ENCODE measurements at places on chromosomes 2 and 18. TPM values are rescaled to one million over a fixed set of nuclear protein-coding genes. Genes with fewer than 3 reads are reported as not detected.

HRH4 gene
- 0.43 TPM for total RNA-seq

WNT10A gene
- 7.7 TPM for total RNA-seq

DNA sequence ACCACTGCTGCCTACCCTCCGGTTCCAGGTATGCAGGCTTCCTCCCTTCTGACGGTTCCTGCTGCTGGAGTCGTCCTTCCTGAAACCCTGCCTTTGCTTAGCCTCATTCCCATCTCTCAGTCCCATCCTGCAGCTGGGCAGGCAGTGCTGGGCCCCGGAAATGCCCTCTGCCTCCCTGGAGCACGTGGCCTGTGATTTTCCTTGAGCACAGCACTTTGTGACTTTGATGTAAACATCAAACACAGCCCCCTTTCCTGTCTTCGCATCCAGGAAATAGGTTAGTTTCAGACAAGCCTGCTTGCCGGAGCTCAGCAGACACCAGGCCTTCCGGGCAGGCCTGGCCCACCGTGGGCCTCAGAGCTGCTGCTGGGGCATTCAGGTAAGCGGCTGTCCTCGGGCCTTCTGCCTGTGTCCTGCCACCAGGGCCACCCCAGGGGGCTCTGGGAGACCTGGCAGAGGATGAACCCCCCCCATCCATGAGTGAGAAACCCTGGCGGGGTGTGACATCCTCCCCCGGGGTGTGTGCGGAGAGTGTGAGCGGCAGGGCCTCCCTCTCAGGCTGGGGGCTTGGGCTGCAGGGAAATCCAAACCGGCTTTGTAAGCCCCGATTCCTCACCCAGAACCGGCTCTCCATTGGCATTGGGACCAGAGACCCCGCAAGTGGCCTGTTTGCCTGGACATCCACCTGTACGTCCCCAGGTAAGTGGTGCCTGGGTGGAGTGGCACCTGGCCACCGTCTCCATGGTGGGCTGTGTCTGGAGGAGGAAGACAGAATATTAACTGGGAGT, at the start of gene ZAP70:
ZAP70 (plus strand) TSS at position 281 of the 788 bp plus-strand sequence. CDS start 10,461 bp downstream, outside the sequence.
- peak; percentile 56 for DNase-seq

GRCh38 chr2:30505500-30506180, 58.6 kb downstream of the LCLAT1 start:
- no peak for DNase-seq

DNA sequence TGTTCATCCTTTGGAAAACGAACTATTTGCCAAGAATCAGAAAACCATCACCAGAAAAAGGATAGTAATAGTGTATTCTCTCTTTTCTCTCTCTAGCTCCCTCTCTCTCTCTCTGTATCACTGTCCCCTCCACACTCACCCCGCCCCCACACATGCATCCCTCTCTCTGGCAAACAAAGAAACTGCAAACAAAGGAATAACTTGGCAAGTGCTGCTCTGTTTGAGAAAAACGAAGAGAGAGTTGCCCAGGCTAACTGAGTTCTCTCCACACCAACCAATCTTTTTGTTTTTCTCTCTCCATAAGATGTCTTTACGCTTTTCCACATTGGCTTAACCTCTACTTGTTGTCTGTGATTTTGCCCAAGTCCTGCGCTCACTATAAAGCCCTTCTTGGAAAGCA, 316.2 kb downstream of the EPHA4 start:
- DNase-seq: no peak

GRCh38 chr18:71352618-71353017, 1063.8 kb downstream of the SOCS6 start:
- DNase-seq: no peak

RHOB gene
- 14.7 TPM for total RNA-seq

MAPK4 gene
- total RNA-seq: not detected

GRCh38 chr2:118115761-118116160, 27.5 kb downstream of the INSIG2 start:
- no peak for DNase-seq

DNA sequence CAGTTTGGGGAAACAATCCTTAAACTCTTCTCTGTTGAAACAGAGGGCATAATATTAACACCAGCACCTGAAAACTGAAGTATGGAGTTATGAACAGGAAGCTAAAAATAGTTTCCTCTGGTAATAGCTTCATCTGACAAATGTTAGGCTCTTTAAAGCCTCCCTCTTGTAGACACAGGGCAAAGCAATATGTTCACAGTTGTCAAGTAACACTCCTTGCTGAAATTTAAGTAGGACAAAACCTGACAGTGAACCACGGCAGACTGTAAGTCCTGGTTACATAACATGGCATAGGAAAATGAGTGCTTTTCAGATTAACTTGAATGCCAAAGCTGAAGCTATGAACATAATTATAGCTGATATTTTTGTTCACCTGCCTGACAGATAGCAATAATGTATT, 172.9 kb downstream of the CMPK2 start:
- DNase-seq: no peak

B4GALT6 gene
- total RNA-seq: 0.25 TPM

FLACC1 gene
- 8.0 TPM for total RNA-seq

MOGAT1 gene
- not detected for total RNA-seq

DNA sequence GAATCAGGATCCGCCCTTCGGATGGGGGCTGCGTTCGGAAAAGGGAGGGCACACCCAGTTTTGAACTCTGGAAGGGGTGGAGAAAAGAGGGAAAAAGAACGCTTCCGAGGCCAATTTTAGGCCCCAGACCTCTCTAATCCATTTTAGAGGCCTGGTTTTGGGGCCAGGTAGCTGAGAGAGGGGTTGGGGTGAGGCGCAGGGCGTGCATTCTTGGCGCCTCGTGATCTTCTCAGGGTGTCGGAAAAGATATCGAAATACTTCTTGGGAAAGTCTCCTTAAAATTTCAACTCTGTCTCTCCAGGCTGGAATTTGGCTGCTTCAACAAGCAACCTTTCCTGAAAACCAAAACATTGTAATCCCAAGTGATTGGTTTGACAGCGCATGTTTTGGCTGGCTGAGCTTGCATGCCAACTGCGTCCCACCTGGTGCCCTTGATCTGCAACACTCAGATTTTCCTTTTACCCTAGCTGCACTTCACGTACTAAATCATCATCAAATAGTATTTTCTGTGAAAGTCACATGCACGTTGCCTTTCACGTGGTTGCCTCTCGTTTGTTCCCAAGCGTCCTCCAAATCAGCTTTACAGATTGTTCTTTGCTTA, 864 bp upstream of the XPO1 start:
- DNase-seq: peak; percentile 14

DNA sequence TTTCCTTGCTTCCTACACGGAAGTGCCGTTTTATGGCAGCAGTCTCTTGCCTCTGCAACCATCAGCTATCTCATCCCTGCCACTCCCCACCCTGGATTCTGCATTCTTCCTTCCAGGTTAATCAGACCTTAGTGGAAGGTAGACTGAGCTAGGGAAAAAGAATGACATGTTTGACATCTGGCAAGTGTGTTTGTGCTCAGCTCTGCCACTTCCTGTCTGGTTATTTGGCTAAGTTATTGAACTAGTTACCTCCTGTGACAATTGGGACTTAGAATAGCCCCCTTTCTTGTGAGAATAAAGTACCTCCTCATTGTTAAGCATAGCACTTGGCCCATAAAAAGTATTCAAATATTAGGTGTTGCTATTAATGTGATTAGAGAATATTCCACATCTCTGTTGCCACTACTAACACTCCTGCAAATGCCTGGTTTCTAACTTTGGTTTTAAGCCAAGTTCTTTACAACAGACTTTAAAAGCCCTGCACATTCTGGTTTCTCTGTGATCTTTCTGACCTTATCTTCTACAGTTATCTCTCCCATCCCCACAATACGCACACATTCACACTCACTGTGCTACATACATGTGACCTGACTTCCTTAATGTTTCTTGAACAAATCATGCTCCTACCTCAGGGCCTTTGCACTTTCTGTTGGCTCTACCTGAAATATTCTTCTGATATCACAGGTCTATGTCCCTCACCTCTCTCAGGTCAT, 10.8 kb upstream of the MAPRE2 start:
- DNase-seq: peak; percentile 17

DNA sequence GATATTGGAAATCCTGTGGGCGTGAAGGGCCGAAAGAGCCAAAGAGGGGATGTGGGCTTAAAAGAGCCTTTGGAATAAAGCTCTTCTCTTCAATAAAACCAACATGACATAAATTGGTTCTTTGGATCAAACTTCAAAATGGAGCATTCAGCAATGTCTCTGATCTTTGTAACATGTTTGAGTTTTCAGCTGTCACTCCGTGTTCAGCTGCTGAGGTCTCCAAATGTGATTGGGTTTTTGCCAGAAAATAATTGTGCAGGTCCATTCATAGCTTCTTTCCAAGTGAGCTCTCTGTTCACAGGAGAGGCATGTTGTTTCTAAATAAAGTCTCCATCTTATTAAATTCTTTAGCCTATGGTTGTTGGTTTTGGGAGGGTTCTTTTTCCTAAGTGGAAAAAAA, 127.6 kb upstream of the CCDC68 start:
- DNase-seq: no peak

GAREM2 gene
- 5.5 TPM for total RNA-seq
